ENCODE measurements at places on chromosomes 12 and 14. TPM values are rescaled to one million over a fixed set of nuclear protein-coding genes. Genes with fewer than 3 reads are reported as not detected.

DNA sequence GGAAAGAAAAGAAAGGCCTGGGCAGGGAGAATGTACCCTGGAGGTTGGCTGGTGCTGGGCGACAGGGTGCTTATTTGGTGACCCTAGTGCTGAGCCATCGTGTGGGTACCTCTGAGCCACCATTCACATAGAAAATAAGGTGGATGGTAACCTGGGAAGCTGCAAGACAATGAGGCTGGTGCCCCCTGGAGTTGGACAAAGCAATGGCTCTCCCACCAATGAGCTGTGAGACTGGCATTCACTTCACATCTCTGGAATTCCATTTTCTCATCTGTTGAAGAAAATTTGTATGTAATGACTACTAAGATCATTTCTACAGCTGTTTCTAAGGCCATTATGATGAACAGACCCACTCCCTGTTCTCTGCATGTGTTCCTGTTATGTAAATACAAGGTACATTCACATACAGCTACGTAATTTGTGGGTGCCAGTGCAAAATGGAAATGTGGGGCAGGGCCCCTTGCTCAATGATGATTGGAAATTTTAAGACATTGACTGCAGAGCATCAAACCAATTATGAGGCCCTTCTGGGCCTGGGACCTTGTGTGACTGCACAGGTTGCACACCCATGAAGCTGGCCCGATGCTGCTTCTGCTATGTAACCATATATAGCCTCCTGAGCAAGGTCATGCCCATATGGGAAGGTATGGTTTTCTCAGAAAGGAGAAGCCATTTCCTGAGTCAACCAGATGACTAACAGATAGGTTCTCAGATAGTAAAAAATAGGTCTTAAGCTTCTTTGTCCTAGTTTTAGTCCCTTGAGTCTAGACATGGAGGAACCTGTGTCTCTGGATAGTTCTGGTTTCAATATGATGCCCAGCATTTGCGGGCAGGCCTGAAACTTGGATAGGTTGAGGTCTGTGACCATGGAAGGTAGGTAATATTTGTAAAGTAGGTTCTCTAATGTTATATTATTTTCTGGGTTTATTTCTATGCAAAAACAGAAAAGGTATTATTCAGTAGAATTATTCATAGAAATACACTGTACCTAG lies 63.4 kb upstream of the IGF1 start:
- H3K27ac ChIP-seq, result no peak overlapping the region
- H3K36me3 ChIP-seq, result no peaks in the 10 kb centered on the region
- H3K4me1 ChIP-seq, result no peaks in the 10 kb centered on the region

GRCh38 chr12:116881325-116881876 lies at the start of gene HRK:
Gene HRK, minus strand, starts transcription at chr12:116881441. Its CDS starts 134 bp downstream, at chr12:116881307.
- no peaks in the 10 kb centered on the region for H3K36me3 ChIP-seq
- H3K27ac ChIP-seq, result no peak within 1 kb of the TSS
- peak within 1 kb of the TSS; percentile 34 for H3K4me3 ChIP-seq
- H3K27me3 ChIP-seq, result peaks cover 54% of the 10 kb centered on the region
- peak; percentile 62 for DNase-seq
- H3K4me1 ChIP-seq, result peaks cover 47% of the 10 kb centered on the region

- H3K4me3 ChIP-seq, result peak overlapping the region; percentile 66
- no peaks in the 10 kb centered on the region for H3K27me3 ChIP-seq
- peak overlapping the region; percentile 78 for H3K27ac ChIP-seq
- H3K36me3 ChIP-seq, result no peaks in the 10 kb centered on the region
- DNase-seq, result no peak
- H3K4me1 ChIP-seq, result peaks cover 72% of the 10 kb centered on the region
Measured at GRCh38 chr14:55130196-55130550, 1.1 kb downstream of the LGALS3 start.

DNA sequence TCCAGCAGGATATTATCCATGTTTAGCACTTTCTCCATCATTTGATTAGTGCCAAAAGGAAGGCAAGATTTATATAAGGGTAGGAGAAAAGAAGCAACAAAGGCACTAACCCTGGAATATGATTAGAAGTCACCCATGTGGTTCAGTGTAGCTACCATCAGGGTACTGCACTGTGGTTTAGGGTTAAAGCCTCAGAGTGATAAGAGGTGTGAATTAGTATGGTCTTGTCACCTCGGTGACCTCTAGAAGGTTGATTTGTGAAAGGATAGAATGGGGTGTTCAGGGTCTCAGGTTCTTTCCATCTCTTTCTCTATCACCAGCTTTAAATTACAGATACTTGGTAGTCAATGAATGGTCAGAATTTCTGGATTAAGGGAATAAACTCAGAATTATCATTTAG lies 103.0 kb upstream of the TMTC2 start:
- H3K27me3 ChIP-seq, result no peaks in the 10 kb centered on the region
- no peak overlapping the region for H3K27ac ChIP-seq
- no peaks in the 10 kb centered on the region for H3K4me1 ChIP-seq
- no peak for DNase-seq
- no peaks in the 10 kb centered on the region for H3K36me3 ChIP-seq
- no peak overlapping the region for H3K4me3 ChIP-seq

GRCh38 chr12:106584104-106585064 lies 1.6 kb downstream of the RFX4 start:
- H3K4me3 ChIP-seq, result peak overlapping the region; percentile 60
- no peaks in the 10 kb centered on the region for H3K36me3 ChIP-seq
- H3K27ac ChIP-seq, result no peak overlapping the region
- no peak for DNase-seq
- peaks cover 72% of the 10 kb centered on the region for H3K27me3 ChIP-seq

- peak overlapping the region; percentile 75 for H3K27ac ChIP-seq
- no peak overlapping the region for H3K4me3 ChIP-seq
- peaks cover 32% of the 10 kb centered on the region for H3K4me1 ChIP-seq
- DNase-seq, result no peak
Measured at GRCh38 chr12:75978677-75979076, 52.9 kb downstream of the PHLDA1 start.

- H3K36me3 ChIP-seq, result no peaks in the 10 kb centered on the region
- no peaks in the 10 kb centered on the region for H3K4me1 ChIP-seq
- H3K27ac ChIP-seq, result no peak overlapping the region
- no peak for DNase-seq
- H3K4me3 ChIP-seq, result no peak overlapping the region
Measured at GRCh38 chr14:52026901-52027300, 37.6 kb downstream of the RTRAF start.

- peaks cover 7% of the 10 kb centered on the region for H3K27me3 ChIP-seq
- DNase-seq, result no peak
- no peak overlapping the region for H3K27ac ChIP-seq
- no peaks in the 10 kb centered on the region for H3K4me1 ChIP-seq
- H3K4me3 ChIP-seq, result no peak overlapping the region
- no peaks in the 10 kb centered on the region for H3K36me3 ChIP-seq
Measured at GRCh38 chr12:107264667-107265066, 171.3 kb upstream of the CRY1 start.

DNA sequence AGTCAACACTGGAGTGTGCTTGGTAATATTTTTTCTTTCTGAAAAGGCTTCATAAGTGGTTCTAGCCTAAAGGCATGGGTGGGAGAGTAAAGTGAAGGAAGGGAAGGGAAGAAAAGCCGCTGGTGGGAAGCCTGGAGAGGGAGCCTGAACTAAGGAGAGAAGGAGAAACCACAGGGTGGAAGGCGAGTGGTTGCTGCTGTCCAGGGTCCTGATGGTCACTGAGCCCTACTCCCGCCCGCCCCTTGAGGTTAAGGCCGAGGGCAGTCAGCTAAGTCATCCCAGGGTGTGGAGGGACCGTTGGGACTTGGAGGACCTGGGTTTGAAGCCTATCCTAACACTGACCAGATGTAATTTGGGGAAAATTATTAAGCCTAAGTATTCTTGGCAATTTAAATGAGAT lies 189.1 kb downstream of the PIWIL1 start:
- H3K4me1 ChIP-seq, result no peaks in the 10 kb centered on the region
- no peaks in the 10 kb centered on the region for H3K36me3 ChIP-seq
- no peak overlapping the region for H3K27ac ChIP-seq
- H3K4me3 ChIP-seq, result no peak overlapping the region

DNA sequence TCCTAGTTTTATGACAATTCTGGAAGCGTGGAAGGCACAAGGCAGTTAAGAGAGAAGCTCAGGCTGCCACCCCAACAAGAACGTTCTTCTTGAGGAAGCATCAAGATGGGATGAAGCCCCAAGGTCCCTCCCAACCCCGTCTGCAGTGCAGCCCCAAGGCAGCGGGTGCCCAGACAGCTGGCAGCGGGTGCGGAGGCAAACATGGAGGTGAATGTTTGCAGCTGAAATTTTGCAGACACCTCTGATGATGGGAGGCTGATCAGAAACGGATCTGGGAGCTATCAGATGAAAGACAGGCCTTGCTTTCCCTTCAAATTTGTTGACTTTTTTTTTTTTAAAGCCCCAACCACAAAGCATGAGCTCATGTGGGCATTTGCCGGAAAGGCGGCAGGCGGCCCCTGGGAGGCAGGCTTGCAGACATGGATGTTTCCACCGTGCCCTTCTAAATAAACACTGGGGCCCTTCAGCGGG lies 230.7 kb upstream of the RTL1 start:
- H3K4me3 ChIP-seq, result no peak overlapping the region
- no peaks in the 10 kb centered on the region for H3K36me3 ChIP-seq
- no peak overlapping the region for H3K27ac ChIP-seq
- peaks cover 14% of the 10 kb centered on the region for H3K27me3 ChIP-seq
- no peaks in the 10 kb centered on the region for H3K4me1 ChIP-seq

- no peak for DNase-seq
- no peaks in the 10 kb centered on the region for H3K36me3 ChIP-seq
- H3K27me3 ChIP-seq, result no peaks in the 10 kb centered on the region
- no peak overlapping the region for H3K4me3 ChIP-seq
- no peak overlapping the region for H3K27ac ChIP-seq
Measured at GRCh38 chr12:62629971-62630739, 163.5 kb downstream of the MON2 start.

DNA sequence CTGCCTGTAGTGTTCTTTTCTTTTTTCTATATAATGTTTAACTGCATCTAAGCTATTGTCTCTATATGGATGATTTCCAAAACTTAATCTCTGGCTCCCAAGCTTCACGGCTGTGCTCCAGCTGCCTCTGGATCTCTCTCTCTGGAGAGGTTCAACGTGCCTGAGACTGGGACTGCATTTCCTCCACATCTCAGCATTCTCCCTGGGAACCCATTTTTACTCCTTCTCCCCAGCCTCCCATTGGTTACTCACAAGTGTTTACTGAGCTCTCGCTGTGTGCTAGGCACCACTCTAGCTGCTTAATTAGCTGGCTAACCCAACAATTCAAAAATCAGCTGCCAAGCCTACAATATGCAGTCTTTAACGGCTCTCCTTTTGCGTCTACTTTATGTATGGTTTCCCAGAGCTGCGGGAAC lies 34.7 kb downstream of the FBXL14 start:
- no peaks in the 10 kb centered on the region for H3K36me3 ChIP-seq
- no peaks in the 10 kb centered on the region for H3K27me3 ChIP-seq
- no peak overlapping the region for H3K4me3 ChIP-seq
- no peak overlapping the region for H3K27ac ChIP-seq
- DNase-seq, result no peak
- no peaks in the 10 kb centered on the region for H3K4me1 ChIP-seq

- H3K27me3 ChIP-seq, result no peaks in the 10 kb centered on the region
- no peak overlapping the region for H3K27ac ChIP-seq
- no peaks in the 10 kb centered on the region for H3K36me3 ChIP-seq
- H3K4me3 ChIP-seq, result no peak overlapping the region
- no peak for DNase-seq
Measured at GRCh38 chr12:100529756-100530350, 43.6 kb upstream of the GAS2L3 start.

GRCh38 chr12:78680596-78680995 lies 184.0 kb upstream of the SYT1 start:
- no peaks in the 10 kb centered on the region for H3K36me3 ChIP-seq
- no peaks in the 10 kb centered on the region for H3K4me1 ChIP-seq
- H3K27me3 ChIP-seq, result no peaks in the 10 kb centered on the region
- no peak overlapping the region for H3K27ac ChIP-seq

DNA sequence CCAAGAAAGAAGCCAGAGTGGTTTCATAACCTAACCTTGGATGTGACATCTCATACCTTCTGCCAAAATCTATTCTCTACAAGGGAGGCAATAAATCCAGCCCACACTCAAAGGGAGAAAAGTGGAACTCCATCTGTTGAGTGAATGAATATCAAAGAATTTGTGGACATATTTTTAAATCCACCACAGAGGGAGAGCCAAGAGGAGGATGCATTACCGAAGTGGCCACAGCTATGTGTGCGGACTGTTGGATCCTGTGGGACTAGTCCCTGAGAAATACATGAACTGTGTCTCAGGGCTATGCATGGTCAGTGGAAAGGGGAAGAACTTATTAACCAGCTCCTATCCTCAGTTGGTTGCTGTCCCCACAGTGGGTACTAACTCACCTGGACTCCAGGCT lies 273.9 kb downstream of the NUAK1 start:
- no peaks in the 10 kb centered on the region for H3K4me1 ChIP-seq
- H3K36me3 ChIP-seq, result no peaks in the 10 kb centered on the region
- no peaks in the 10 kb centered on the region for H3K27me3 ChIP-seq
- no peak overlapping the region for H3K4me3 ChIP-seq

DNA sequence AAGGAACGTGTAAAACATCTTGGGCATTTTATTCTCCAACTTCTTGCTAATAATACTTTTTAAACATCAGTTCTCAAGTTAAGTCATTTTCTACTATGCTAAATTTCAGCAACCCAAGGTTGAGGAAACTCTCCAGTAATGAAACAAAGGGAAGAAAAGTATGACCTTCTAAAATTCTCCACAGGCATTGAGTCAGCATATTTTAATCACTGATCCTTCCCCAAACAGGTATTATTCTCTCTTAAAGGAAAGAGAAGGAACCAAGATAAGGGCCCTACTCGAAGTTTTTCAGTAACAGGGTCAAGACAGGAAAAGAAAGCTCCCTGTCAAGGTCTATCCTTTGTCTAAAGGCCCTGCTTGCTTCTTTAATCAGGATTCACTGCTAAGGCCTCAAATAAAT lies 3.0 kb downstream of the KICS2 start:
- no peak for DNase-seq
- H3K27ac ChIP-seq, result peak overlapping the region; percentile 15
- H3K4me3 ChIP-seq, result no peak overlapping the region
- H3K4me1 ChIP-seq, result peaks cover 36% of the 10 kb centered on the region

DNA sequence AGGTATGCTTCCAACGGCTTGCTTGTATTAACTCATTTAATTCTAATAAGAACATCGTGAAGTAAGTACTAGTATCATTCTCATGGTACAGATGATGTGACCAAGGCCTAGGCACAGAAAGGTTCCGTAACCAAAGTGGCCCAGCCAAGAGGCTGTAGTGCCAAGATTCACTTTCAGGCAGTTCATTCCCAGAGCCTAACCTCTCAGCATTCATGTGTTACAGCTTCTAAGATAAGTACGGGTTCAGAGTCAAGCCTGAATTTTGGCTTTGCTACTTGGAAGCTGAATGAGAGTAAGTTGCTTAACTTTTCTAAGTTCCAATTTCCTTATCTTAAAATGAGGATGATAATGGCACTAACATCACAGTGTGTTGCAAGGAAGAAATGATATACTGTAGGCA lies 379.9 kb downstream of the AEBP2 start:
- H3K4me1 ChIP-seq, result no peaks in the 10 kb centered on the region
- no peaks in the 10 kb centered on the region for H3K36me3 ChIP-seq
- H3K27ac ChIP-seq, result no peak overlapping the region
- H3K27me3 ChIP-seq, result no peaks in the 10 kb centered on the region

- H3K27me3 ChIP-seq, result no peaks in the 10 kb centered on the region
- H3K36me3 ChIP-seq, result peaks cover 42% of the 10 kb centered on the region
- H3K4me1 ChIP-seq, result peaks cover 92% of the 10 kb centered on the region
- peak overlapping the region; percentile 94 for H3K27ac ChIP-seq
- peak overlapping the region; percentile 89 for H3K4me3 ChIP-seq
Measured at GRCh38 chr12:57476993-57477709, 2.5 kb downstream of the ARHGAP9 start.

The BMP4 gene
- total RNA-seq, result 8.9 TPM

The TAS2R42 gene
- not detected for total RNA-seq

The TBX5 gene
- total RNA-seq, result not detected

The C3AR1 gene
- 33.0 TPM for total RNA-seq

The ART4 gene
- 46.1 TPM for total RNA-seq

The SLC7A8 gene
- total RNA-seq, result 106 TPM

The SERPINA3 gene
- 10.1 TPM for total RNA-seq

The PRB2 gene
- not detected for total RNA-seq

The VWF gene
- 272 TPM for total RNA-seq

The KRT72 gene
- 0.93 TPM for total RNA-seq

The BDKRB1 gene
- total RNA-seq, result not detected
